ENCODE measurements at places on chromosomes 3 and 15.

- DNase-seq: no peak
Measured at GRCh38 chr3:143302638-143303171, 183.1 kb downstream of the CHST2 start.

GRCh38 chr3:128311441-128311844 lies 155.2 kb downstream of the DNAJB8 start:
- DNase-seq: no peak

- no peak for DNase-seq
Measured at GRCh38 chr3:108359011-108359410, 62.7 kb downstream of the HHLA2 start.

DNA sequence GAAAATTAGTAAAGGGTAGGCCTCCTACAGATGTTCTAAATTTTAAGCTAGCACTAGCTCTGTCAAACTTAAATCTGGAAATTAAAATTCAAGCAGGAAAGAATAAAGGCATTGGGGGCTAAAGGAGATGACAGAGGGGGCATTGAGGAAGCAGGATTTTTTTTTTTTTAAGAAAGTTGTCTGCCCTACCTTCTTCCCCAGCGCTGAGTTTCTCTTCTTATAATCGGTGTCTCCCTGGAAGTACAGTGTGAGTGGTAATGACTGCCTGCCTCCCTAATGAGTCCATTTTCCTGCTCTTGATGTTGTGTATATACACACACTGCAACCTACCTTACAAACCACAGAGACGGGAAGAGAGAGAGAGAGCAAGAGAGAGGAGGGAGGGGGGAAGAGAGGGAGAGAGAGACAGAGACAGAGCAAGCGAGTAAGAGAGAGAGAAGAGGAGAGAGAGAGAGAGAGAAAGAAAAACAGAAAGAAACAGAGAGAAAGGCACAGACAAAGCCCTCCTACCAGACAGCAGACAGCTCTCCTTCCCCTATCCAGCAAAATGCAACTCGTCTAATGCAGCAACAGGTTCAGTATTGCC lies 47.0 kb downstream of the ZBTB20 start:
- DNase-seq: no peak

DNA sequence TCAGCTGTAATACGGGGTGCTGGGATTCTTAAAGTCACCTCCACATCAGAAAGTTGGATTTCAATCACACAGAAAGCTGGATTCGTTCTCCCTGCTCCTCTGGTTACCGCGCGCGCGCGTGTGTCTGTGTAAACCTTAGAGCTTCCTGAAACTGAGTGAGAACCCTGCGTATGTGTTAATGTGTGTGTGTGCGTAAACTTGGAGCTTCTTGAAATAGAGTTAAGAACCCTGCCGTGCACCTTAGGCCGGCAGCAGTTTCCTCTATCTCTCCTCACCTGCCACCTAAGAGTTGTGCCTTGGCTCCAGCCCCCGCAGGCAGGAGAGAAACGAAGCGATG lies 531 bp downstream of the LZTFL1 start:
- DNase-seq: no peak

Measured in GM06990 (cell line).